ENCODE measurements at places on chromosomes 12 and 14.

- no peak for DNase-seq
Observed at GRCh38 chr12:85309125-85309566, 29.1 kb downstream of the ALX1 start.

DNA sequence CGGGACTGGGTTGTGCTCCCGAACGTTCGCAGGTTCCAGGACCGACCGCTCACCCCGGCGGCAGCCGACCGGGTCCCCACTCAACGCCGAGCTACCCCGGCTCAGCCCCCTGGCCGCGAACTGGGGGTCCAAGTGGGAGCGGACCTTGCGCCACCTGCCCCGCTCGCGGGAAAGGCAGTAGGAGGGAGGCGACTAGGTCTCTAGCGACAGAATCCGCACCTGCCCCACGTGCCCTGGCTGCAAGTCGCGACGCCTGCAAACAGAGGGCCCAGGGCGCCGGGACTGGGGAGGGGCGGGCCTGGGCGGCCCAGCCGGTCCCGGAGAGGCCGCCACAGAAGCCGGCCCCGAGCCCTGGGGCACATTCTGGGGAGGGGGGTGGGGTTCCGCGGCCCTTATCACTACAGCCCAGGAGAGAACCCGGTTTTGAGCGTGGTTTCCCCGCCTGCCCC lies 239.2 kb upstream of the CPNE8 start:
- no peak for DNase-seq

DNA sequence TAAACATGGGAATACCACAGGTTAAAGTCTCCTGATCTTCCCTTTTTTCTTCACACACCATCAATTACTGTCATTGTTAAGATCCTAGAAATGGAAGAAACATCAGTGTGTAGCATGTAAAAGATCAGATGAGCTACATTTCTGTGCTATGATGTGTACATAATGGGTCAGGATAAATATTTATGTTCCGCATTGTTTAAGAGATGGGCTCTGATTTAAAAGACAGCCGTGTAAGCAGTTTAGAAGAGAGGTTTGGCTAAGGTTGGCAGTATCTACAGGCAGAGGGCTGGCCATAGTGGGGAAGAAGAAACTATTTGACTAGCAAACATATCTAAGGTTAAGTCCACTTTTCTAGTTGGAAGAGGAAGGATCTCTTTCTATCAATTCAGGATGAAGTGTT lies 49.4 kb downstream of the LRRC9 start:
- no peak for DNase-seq

- DNase-seq, result no peak
Observed at GRCh38 chr12:47802312-47802711, 17.4 kb downstream of the HDAC7 start.

GRCh38 chr12:11765421-11765816 lies 115.9 kb downstream of the ETV6 start:
- no peak for DNase-seq

GRCh38 chr14:60221457-60221856 lies 27.6 kb upstream of the PPM1A start:
- DNase-seq, result no peak

- no peak for DNase-seq
Observed at GRCh38 chr12:116092162-116092561, 185.3 kb downstream of the MED13L start.

DNA sequence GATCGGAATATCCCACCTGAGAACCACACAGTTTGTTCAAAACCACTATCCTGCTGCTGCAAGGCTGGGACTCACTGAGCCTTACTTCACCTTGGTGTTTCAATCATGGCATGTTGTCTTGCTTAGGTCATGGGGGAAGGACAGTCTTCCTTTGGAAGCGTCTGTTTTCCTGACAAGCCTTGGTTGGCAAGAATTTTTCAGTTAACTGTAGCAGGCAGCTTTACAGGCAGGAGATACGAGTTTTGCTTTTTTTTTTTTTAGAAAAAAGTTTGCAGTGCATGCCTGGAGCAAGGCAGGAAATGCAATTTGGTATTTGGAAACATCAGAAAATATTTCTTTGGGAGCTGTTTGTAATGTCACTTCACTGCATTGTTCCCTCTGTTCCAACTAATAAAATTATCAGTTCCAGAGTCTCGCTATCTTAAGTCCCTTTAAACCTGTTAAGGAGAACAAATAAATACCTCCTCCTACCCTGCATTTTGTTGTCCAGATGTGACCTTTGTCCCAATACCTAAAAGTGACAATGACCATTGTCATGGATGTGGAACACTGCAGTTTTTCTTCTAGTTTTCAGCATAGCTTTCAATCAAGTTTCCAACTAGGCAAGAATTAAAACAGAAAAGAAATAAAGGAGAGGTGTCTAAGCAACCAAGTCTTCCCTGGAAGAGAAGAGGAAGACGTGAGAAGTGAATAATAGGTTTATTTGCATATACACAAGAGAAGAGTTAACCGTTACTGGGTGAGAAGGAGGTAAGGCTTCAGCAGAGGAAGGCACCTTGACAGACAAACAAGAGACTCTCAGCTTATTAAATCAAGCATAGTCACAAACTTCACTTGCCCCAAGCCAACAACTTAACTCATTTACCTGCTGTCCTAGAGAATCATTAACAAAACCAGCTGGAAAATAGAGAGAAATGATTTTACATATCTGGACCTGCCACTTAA lies 71.4 kb upstream of the ACTN1 start:
- DNase-seq, result no peak

DNA sequence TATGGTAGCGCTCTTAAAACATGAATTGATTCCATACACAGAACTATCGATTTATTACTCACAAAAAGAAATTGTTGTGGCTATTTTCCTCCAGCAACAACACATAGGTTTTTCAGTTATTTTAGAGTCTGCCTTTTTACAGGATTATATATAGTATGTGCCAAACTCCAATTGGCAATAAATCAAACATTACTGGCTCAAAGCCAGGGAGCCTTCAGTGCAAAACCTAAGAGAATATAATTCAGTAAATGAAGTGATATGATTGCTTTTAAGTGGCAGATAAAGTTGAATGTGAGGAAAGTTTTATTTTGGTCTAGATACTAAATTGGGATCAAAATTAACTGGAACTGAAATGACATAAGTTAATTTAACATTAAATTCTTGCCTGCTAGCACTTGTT lies 234.8 kb downstream of the PIK3C2G start:
- DNase-seq, result no peak

GRCh38 chr12:46963977-46964971 lies 115.1 kb upstream of the PCED1B start:
- DNase-seq, result no peak

DNA sequence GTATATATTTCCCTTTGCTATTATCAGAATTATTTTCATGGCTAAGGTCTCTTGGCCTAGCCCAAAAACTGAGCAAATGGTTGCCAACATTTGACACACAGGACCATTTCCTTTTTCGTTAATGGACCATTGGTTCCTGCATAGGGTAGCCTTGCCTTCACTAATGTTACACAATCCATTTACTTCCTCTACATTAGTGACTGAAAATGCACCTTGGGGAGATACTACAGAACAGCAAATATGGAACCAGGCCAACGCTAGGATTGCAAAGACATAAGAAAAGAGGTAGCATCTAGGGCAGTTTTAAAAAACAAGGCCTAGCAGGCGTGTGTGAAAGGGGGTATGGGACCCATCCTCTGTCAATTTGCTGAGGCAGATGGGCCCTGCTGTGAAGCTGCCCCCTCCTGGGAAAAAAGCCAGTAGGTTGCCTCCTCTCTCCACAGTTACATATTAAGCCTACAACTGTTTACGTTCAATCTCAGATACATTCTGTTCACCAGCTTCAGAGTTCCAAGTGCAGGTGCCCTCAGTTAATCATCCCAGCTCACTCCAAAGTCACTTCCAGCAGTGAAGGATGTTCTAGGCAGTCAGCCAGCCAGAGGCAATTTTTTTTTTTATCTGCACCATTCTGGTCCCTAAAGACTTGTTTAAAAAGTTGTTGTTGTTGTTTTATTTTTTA lies 15.0 kb downstream of the AQP6 start:
- no peak for DNase-seq

DNA sequence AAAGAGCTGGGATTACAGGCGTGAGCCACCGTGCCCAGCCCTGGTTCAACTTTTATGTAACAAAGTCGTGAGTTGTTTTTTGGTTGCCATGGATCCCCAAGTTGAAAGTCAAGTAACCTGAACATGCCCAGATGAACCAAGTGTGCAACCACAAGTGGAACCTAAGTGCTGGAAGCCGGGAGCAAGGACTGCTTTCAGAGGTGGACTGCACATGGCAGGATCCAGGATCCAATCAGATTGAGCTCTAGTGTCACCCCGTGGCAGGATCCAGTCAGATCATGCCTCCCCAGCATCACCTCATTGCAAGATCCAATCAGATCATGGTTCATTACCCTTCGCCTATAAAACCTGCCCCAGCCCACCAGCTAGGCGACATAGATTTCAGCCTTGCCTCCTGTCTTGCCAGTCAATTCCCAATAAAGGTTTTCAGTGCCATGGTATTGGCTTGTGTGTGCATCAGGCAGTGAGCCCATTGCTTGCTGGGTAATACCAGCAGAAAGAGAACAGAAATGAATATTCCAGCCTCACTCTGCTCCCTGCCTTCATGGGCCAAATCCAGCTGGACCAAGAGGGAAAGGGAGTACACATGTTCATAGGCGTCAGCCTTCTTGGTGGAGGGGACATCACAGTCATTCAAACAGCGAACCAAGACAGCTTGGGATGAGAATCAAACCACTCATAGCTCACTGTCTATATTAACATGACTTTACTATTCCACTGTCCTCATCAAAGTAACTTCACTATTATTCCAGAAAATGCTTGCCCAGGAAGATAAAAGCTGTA lies 43.6 kb upstream of the VASH1 start:
- no peak for DNase-seq

DNA sequence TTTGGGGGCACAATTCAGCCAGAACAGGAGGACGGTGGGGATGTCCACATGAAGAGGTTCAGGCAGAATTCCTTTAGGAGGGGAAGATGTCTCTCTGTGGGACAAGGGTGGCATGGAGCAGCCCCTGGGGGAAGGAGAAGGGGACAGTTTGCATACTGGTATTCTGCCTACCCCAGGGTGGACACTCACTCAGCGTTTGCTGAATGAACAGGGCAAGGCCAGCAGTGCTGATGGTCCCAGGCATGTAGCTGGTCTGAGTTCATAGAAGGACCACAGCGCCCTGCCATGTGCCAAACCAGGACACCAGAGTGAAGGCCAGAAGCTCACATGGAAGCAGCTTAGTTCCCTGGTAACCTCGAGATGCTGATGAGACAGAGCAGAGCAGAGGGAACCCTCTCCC lies 5.4 kb downstream of the SERPINA5 start:
- no peak for DNase-seq

DNA sequence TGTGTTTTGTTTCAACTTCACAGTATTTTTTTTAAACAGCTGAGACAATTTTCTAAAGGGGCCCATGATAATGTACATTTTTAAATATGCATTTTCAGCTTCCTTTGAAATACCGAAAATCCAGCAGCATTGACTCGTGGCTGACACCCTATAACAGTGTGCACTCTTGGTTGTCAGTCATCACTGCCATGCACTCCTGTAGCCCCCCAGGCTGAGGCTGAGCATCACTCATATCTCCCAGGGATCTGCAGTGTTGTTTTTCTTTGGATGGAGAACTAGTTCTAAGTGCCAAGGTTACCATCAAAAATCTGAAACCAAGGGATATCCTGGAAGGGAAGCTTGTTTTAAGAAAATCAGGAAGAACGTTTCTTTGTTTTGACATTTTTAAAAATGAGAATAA lies 81.2 kb downstream of the C14orf132 start:
- DNase-seq, result no peak

GRCh38 chr14:98278800-98279199 lies 993.2 kb downstream of the BCL11B start:
- DNase-seq, result no peak

- no peak for DNase-seq
Observed at GRCh38 chr12:96225044-96225855, 31.1 kb downstream of the ELK3 start.

GRCh38 chr12:79426121-79426520 lies 264.6 kb downstream of the PAWR start:
- no peak for DNase-seq

GRCh38 chr12:12954878-12955625 lies 3.1 kb upstream of the GPRC5D start:
- DNase-seq, result no peak

- DNase-seq, result no peak
Observed at GRCh38 chr12:123801573-123802178, 39.6 kb downstream of the DNAH10 start.

- no peak for DNase-seq
Observed at GRCh38 chr12:108691998-108692808, 39.1 kb downstream of the CORO1C start.

- DNase-seq, result no peak
Observed at GRCh38 chr12:104651811-104652210, 195.1 kb downstream of the CHST11 start.

DNA sequence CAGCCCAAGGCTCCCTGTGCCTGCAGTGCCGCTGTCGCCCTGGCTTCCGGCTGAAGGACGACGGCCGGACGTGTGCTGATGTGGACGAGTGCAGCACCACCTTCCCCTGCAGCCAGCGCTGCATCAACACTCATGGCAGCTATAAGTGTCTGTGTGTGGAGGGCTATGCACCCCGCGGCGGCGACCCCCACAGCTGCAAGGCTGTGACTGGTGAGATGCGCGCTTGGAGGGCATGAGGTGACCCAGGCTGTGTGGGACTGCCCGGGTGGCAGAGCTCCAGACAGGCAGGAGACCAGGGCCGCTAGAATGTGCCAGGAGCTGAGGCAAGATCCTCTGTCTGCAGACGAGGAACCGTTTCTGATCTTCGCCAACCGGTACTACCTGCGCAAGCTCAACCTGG lies 19.6 kb upstream of the NXPH4 start:
- no peak for DNase-seq

DNA sequence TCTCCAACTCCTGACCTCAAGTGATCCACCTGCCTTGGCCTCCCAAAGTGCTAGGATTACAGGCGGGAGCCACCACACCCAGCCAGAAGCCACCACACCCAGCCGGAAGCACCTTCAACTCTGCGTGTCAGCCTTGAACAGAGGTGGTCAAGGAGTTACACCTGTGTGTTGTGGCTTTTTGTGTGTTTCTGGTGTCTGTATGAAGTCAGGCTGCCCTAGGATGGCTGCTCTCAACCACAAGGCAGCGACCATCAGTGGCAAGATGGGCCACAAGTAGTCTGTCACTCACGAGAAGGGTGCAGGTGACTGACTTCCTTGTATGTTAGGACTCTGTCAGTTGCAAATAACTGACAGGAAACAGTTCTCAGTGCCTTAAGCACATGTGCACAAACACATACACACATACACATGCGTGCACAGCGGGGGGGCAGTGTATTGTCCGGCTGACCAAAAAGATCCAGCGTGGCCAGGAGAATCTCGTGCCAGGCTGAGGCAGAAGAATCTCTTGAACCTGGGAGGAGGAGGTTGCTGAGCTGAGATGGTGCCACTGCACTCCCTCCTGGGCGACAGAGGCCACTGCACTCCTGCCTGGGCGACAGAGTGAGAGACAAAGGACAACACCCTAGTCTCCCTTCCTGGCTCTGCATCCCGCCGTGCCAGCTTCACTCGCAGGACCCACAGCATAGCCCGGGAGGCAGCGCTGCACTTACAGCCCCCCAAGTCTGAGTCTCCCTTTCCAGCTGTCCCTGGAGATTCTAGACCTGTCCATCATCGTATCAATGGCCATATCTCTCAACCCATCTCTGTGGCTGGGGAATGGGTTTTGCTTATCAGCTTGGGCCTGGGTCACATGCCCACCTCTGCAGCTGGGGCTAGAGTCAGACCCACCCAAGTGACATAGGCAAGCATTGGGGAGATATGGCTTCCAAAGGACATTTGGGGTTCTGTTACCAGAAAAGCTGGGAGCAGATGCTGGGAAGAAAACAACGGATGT lies 13.7 kb downstream of the P2RX4 start:
- no peak for DNase-seq
